ENCODE measurements at places on chromosomes 4 and X. TPM values are rescaled to one million over a fixed set of nuclear protein-coding genes. Genes with fewer than 3 reads are reported as not detected.

Gene TCEAL7
- 1.1 TPM for total RNA-seq

Gene SYP
- under 0.01 TPM for total RNA-seq

Gene GRIA2
- total RNA-seq = not detected

Gene UPF3B
- 1.1 TPM for total RNA-seq

Gene CACNA1F
- under 0.01 TPM for total RNA-seq
